ENCODE measurements at places on chromosomes 2 and 18.

DNA sequence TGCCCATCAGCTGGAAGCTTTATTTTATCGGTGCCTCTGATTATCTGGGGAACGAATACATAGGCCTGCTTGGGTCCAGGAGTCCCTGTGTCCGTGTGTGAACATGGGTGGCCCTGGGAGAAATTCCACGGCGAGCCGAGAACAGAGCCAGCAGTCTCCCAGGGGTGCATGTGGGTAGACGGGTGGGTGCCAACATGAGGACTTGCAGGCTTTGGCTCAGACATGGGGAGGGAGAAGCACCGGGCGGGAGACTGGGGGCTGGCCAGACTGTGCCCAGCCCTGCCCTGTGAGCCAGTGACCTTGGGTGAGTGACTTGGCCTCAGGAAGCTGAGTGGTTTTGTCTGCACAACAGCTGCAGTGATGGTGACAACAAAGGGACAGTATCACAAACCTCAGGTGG lies 44.2 kb upstream of the SALL3 start:
- DNase-seq: no peak

DNA sequence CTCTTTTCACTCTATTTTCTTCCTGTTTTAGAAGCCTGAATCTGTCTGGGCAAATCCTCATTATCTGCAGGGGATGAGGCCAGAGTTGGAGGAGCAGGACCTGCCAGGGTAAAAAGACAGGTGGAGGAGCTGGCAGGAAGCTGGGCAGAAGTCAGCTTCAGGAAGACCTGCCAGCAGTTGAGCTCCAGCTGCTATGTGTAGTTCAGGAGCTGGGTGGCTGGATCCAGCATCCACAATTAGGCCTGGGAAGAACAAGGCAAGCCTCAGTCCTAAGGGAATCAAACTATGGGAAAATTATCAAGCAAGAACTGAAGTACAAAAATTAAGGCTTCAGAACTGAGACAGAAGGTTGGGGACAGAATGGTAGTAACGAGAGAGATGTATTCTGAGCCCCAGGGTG lies 174.0 kb downstream of the MREG start:
- no peak for DNase-seq

- DNase-seq: no peak
These were observed 48.8 kb upstream of the AGPS start for GRCh38 chr2:177343773-177344172.

DNA sequence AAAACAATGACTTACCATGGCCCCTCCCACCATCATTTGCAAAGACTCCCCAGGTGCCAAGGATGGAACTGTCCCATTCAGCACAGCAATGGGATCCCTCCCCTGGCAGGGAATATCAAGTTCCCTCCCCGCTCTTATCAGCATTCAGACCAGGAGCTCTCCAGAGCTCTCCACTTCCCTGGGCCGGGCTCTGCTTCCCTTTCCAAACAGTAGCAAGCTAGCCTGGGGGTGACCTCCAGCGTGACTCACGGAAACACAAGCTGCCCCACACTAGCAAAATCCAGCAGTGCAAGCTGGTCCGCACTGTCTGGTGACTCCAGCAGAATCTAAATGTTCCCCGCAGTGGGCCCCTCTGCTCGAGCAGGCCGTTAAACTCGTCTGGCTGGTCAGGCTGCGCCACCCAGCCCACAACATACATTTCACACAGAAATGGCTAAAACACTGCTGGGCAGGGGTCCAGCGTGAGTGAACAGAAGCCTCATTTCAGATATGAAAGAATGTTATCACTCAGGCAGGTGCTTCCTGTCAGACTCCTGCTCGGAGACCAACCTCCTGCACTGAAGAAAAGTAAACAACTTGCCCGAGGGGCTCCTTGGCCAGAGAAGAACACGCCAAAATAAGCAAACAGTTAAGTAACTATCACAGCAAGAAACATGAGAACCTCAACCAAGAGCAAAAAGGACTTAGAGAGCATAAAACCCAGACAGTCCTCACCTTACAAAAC lies 33.9 kb downstream of the STAT1 start:
- DNase-seq: no peak

- no peak for DNase-seq
These were observed 430.5 kb downstream of the STK39 start for GRCh38 chr2:167816874-167817290.

GRCh38 chr18:11861583-11862288 lies 10.5 kb downstream of the CHMP1B start:
- no peak for DNase-seq

DNA sequence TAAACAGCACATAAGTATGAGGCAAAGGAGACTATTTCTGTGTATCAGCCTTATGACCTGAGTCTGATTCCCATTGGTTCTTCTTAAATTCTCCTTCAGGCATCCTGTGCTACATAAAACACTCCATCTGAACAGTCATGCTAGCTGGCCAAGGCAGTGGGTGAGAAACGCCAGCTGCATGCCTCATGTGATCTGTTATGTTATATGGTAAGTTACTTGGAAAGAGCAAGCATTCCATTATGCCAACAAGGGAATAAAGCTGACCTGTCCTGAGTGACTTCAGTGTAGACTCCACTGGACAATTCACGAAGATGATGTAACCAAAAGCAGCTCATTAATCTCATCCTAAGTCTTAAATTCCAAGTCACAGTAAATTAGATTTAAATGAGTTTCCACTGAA lies 216.5 kb upstream of the FN1 start:
- DNase-seq: no peak

- no peak for DNase-seq
These were observed 26.1 kb upstream of the AP1S3 start for GRCh38 chr2:223863491-223863890.

GRCh38 chr2:109615637-109616144 lies 1.5 kb downstream of the SOWAHC start:
- no peak for DNase-seq

DNA sequence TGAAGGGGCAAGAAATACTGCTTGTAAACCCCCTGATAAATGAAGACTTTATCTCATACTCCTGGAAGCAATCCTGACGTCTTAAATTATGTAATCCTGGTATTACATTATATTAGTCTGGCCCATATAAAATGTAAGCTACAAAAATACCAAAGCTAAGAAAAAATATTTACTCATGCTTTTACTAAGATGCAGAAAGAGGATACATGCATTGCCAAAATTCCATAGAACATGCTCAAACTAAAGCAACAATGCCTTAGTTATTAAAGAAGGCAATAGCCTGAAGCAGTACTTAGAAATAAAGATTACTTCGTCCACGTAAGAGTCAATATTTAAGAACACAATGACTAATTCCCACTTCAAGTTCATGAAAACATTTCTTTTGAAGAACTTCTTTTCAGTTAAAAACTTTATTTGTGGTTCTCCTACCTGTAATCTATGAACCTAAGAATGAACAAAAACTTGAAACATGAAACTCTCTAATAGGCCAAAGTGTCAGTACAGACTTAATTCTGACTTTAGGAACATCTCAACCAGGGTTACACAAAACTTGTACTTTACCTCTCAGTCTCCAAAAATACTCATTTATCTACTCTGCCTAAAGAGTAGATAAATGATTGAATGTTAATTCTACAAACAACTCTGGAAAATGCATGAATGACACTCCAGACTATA lies 117.3 kb downstream of the THADA start:
- peak; percentile 55 for DNase-seq

GRCh38 chr2:25377822-25378421 lies 36.2 kb upstream of the DNMT3A start:
- no peak for DNase-seq

GRCh38 chr18:64099244-64099643 lies 49.6 kb downstream of the LINC00305 start:
- DNase-seq: no peak

GRCh38 chr2:203892207-203892606 lies 24.6 kb downstream of the CTLA4 start:
- no peak for DNase-seq

DNA sequence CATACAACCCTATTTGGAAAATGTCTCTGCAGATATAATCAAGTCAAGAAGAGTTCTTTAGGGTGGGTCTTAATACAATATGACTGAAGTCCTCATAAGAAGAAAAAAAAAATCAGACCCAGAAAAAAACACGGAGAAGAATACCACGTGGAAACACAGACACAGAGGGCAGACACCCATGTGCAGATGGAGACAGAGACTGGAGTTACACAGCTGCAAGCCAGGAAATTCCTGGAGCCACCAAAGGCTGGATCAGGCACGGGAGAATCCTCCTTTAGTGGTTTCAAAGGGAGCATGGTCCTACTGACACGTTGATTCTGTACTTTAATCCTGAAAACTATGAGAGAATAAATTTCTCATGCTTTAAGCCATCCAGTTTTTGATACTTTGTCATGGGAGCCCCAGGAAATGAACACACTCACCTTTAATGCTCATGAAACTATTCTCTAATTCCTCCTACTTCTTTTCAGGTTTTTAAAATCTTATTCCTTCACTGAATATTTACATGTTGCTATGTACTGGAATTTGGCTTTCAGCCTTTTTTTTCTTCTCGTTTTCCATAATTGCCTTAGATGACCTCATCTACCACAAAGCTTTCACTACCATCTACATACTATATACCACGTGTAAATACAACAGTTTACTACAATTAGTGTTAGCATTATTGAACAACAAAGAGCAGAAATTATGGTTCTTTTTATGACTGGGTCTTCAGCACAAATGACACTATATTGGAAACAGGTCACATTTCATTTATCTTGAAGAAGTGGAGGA lies 529.1 kb downstream of the IRS1 start:
- no peak for DNase-seq

DNA sequence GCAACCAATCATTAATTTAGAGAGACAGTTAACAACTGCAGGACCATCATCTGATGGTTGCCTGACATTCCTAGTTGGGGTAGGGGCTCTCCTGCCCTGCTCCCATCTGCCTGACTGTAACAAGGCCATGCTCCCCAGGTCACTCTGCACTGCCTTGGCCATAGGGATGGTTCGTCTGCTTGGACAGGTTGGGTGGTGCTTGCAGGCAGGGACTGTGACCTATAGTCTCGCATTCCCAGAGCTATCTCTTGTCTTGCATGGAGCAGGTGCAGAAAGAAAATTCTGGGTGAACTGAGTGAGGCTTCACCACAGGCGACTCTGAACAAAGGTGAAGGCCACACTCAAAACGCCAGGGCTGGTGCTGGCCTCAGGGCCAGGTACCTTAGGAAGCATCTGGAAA lies 64.7 kb downstream of the EMILIN2 start:
- DNase-seq: no peak

- DNase-seq: no peak
These were observed 120.6 kb upstream of the FBXO11 start for GRCh38 chr2:48026865-48027264.

DNA sequence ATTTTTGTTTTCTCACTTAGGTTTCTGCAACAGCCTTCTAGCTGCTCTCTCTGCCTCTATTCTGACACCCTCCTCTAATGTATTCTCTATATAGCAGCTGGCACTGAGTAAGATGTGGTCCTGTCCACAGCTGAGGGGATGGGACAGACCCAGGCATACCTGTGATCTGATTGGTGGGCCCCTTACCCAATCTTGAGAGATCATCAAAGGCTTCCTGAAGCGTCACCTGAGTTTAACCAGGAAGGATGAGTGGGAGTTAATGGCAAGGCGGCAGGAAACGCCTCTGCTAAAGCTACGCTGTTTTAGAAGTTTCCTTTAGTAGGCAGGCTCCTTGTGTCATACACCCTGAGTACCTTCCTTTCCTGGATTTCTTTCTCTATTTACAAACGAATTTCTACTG lies 5.7 kb upstream of the TET3 start:
- DNase-seq: peak; percentile 78

GRCh38 chr2:190649035-190649797 lies at the start of gene NAB1:
TSS of gene NAB1 (plus strand) at chr2:190649083. CDS start at chr2:190659177, 10,094 bp downstream.
- DNase-seq: peak; percentile 67

DNA sequence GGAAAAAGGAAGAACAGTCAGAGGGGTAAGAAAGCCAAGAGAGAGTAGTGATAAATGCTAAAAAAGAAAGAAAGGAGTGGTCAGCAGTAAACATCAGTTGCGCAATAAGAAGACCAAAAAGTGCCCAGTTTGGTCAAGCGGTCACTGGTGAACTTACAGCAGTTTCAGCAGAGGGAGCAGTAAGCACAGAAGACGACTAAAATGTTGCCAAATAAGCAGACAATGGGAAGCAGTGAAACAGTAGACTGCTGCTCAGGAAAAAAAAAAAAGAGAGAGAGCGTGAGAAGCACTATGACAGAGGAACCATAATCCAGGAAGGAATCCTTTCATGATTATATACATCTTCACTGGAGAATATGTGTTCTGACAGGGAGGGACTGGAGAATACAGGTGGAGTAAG lies 45.8 kb downstream of the DNAJC10 start:
- no peak for DNase-seq

DNA sequence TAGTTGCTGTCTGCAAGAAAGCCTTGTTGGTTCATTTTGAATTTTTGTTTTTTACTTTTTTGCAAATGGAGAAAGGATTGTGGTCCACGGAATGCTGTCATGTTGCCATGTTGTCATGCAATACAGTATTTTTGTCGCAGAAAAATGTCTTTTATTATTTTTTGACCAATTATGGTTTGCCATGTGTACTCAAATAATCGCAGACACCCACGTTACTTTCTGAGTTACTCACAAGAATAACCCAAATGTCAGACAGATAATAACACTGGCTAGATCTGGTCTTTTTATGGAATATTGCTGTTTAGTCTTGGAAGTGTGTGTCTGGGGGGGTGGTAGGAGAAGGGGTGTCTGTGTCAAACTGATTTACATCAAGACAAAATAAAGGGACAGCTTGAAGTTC lies 188.9 kb downstream of the LTBP1 start:
- no peak for DNase-seq

GRCh38 chr18:47987388-47987699 lies 56.9 kb upstream of the SMAD2 start:
- no peak for DNase-seq

GRCh38 chr18:24656551-24657443 lies 196.4 kb downstream of the HRH4 start:
- DNase-seq: no peak

- no peak for DNase-seq
These were observed 144.5 kb downstream of the MEIS1 start for GRCh38 chr2:66579186-66580126.

GRCh38 chr2:238851026-238851425 lies 3.1 kb downstream of the TWIST2 start:
- DNase-seq: no peak

Data from activated CD4-positive, alpha-beta T cell treated with anti-CD3 and anti-CD28 coated beads, Interleukin-2, Interleukin-6, amounts not matched to agents 100 ng/mL and 50 ng/mL, durations not matched to agents 16 hours and 8 hours (primary cell).